ENCODE measurements at places on chromosomes 12 and 14.

DNA sequence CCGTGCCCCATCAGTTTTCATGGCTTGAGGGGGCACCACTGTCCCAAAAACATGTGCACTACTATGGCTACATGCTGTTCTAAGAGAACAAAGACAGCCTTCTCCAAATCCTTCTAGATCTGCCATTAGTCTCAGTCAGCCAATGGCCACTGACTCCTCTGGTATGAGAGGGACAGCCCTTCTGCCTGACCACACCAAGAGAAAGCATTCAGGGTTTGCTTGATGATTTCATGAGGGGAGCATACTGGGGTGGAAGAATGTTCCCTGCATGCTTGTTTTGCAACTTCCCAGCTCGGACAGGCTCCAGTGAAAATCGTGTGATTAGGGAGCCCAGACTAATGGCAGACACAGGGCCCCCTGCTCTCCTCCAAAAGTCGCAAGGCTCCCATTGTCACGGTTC, 199.6 kb upstream of the ALG10B start:
- no peak for DNase-seq

DNA sequence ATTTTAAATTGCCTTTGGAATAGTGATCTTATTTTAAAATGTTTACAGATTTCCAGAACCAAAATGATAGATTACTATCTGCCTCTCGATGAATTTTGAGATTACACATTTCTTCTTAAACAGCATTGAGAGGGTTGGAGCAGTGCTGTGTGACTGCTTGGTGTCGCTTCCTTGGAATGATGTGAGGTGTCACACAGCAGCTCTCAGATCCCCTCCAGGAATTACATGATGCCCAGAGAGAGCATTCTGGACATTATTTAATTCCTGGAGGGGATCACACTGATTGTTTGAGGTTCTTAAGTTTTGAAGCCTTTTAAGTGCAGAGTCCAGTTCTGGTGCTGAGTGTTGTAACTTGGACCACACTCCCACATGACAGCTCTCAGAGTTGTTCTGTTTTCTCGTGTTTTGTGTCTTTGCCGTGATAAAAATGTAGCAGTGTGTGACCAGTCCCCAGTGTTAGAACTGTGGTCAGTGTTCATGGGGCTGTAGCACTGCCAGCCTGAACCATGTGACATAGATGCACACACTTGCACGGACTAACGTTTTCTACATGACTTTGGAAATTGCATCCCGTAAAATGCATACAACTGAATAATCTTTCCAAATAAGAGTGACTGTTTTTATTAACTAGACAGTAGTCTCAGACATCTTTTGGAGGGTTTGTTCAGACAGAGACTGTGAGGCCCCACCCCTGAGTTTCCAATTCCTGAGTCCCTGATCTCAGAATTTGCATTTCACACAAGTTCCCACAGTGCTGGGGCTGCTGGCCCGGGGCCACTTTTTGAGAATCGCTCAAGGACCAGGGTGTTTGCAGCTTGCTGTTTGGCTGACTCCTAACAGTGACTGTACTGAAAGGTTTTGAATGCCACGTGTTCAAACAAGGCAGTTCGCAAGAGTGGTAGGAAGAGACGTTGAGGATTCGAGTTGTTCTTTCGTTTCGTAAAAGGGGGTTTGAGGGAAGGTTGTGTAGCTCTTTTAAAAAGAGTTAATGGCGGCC, 26.0 kb downstream of the XRCC3 start:
- DNase-seq, result no peak

DNA sequence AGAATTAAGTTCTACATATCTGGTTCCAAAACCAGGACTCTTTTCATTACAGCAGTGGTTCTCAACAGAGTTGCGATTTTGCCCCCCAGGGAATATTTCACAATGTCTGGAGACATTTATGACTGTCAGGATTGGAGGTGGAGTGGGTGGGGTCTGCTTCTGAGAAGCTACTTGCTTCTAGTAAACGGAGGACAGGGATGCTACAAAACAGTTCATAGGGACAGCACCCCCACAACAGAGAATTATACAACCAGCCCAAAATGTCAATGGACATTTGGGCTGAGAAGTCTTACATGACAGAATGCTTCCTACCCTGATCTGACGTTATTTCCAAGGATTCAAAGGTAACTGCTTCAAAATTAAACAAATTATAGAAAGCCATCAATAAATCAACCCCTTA, 739 bp upstream of the SPATA7 start:
- no peak for DNase-seq

- peak; percentile 82 for DNase-seq
Observed at GRCh38 chr12:6570264-6570887, 2.3 kb upstream of the NOP2 start.

DNA sequence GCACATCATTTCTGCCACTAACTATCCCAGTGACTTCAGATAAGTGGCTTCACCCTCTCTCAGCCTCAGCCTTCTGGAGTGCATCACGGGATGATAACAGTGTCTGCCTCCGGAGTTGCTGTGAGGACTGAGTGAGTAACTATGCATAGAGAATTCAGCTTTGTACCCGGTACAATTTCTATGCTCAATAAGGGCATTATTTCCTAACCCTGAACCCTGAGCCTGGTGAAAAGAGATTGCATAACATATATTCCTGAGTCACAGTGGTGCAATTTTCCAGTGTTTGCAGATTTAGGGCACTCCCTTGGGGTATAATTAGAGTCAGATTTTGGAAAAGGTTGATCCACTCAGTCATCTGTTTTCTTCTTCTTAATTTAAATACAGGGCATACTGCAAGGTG, 181.1 kb downstream of the PTPN11 start:
- no peak for DNase-seq

DNA sequence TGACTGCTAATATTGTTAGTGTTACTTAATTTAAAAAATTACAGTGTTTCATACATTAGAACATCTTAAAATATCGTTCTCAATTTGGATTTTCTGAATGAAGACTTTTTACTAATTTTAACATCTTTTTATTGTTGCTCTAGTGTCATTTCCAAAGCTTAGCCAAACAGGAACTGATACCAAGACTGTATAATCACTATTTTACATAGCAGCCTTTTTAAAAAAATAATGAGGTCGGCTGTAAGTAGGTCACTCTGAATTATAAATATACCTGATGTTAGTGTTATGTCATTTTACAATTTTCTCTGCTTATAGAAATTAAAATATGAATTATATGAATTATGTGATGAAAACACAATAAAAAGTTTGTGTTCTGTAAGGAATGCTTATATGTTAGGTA, 321.5 kb downstream of the TMEM117 start:
- DNase-seq, result no peak

DNA sequence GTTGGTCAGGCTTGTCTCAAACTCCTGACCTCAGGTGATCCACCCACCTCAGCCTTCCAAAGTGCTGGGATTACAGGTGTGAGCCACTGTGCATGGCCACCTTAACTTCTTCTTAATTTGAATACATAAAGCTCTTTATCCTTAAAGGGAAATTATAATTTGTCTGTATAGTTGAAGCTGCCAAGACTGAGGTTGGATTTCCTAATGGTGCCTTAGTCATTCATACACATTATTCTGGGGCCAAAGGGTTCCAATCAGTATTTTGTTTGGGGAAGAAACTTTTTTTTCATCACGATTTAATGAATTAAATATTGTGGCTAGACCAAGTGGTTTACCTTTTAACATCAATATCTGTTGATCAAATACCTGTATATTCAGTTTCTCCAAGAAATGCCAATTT, 135.9 kb downstream of the SYT1 start:
- DNase-seq, result no peak

GRCh38 chr14:95577870-95578269, 43.0 kb downstream of the GLRX5 start:
- DNase-seq, result no peak

DNA sequence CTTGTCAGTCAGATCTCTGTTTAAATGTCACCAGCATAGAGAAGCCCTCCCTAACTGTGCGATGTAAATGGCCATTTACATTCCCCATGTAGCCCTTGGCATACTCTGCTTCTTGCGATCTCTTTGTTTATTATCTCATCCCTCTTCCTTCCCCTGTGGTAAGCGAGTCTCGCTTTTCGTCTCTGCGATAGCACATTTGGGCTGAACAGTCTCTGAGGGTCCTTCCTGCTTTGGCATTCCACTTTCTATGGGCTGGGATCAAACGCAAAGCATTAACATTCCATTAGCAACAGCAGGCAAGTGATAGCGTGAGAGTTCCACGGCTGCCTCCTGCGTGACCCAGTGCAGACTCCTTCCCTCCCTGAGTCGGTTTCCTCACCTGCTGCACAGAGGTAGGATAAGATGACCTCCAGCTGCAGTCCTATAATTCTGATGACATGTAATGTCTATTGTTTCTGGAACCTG, 61.4 kb upstream of the TUNAR start:
- DNase-seq, result no peak

GRCh38 chr12:126915309-126915708, 1351.7 kb upstream of the TMEM132C start:
- DNase-seq, result no peak

DNA sequence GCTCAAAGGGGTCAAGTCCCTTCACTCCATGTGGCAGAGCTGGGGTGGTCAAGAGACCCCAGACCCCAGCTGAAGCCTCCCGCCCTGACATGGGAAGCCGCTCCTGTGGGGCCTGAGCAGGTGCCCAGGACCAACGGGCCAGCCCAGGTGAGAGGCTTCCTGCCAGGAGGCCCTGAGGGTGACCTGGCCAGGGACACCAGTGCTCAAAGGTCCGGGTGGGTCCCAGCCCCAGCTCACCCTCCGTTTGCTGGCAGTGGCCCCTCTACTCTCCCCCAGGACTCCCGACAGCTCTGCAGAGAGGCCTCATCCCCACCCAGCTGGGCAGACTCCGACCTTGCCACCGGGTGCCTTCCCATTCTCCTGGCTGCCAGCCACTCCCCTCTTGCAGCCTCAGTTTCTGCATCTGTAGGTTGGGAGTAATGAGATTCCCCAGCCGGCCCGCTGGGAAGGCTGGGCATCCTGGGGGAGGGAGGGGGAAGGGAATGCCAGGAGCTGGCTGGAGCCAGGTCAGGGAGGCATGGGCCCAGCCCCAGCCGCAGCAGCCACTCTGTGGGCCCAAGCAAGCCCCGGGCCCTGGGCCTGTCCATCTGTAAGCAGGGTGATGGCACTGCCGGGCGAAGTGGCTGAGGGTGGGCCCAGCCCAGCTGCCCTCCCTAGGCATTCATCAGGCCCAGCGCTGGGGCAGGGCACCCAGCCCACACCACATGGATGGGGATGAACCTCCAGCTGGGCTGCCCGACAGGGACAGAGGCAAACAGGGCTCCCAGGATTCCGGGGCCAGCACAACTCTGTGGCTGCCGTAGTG, 10.3 kb upstream of the INF2 start:
- no peak for DNase-seq

GRCh38 chr12:38516418-38516817, 199.8 kb downstream of the ALG10B start:
- DNase-seq, result no peak

DNA sequence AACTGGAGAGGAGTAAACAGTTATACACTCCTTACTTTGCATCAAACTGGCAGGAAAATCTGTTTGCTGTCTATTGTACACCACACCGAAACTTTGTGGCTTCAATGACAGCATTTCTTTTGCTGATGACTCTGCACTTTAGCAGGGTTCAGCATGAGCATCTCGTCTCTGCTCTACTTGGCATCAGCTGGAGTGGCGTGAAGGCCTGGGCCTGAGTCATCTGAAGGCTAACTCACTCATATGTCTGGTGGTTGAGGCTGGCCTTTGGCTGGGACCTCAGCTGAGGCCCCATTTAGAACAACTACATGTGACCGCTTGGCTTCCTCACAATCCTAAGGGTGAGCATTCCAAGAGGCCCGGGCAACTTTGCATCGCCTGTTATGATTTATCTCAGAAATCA, 28.7 kb upstream of the REP15 start:
- DNase-seq, result no peak

GRCh38 chr12:104969343-104969742, 11.3 kb upstream of the SLC41A2 start:
- DNase-seq, result no peak

DNA sequence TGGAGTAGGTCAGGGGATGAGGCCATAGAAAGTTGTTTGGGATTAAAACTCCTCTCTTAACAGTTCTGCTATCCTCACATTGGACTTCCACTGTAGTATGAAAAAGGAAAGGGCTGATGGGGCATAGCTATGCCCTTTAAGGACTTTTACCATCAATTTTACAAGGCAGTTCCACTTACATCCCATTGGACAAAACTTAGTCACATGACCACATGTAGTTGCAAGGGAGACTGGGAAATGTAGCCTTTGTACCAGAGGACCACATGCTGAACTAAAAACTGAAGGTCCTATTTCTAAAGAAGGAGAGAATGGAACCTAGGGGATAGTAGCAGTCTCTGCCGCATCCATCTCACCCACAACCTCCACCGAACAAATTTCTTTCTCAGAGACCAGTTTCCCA, 6.8 kb upstream of the SLC5A8 start:
- no peak for DNase-seq

DNA sequence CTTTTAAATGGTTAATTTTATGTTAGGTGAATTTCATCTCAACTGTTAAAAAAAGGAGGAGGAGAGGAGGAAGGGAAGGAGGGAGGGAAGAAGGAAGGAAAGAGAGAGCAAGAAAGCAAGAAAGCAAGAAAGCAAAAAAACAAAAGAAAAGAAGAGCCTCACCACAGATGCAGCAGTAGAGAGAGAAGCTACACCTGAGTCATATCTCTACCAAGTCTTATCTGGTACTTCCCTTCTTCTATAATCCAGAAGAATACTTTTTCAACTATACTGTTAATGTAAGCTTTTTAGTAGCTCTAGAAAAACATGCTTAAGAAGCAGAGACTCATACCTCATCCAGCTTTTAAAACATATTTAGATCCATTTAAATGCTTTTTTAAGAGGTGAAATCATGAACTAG, 5.6 kb upstream of the IL26 start:
- DNase-seq, result no peak

- no peak for DNase-seq
Observed at GRCh38 chr12:131250028-131250950, 296.6 kb downstream of the ADGRD1 start.

DNA sequence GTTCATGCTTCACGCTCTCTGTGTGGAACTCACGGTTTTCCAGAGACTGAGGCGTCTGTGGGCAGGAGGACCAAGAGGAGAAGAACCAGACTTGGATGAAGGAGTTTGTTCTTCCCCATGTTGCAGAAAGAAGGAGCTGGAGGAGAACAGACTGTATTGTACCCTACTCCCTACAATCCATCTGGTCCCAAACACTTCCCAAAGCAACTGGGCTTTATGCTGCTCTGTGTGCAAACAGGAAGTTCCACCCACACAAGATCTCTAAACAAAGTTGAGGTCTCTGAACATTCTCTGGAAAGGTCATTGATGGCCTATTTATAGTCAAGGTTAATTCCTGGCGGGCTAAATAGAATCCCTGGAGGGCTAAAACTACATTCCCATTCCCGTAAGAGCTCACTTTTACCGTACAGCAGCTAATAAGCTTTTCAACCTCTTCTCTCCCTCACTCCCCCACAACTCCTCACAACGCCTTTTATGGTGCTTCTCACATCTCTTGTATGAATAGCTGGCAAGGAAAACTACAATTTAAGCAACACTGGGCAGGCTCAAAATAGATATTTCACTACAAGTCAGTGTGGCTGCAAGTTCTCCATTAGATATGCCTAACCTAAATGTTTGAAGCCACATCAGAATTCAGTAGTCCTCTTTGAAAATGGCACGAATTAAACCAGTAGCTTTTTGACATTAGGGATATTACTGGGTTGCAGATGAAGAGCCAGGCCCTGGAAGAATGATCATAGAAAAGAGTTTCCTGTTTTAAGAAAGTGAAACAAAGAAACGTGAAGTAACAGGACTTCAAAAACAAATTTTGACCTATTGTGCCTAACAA, at the start of gene A2M:
Gene A2M, minus strand, starts transcription at position 189 of the 829 bp plus-strand sequence. Its CDS starts 70 bp downstream, at position 119.
- no peak for DNase-seq

All from WERI-Rb-1 (cell line).